ENCODE measurements at places on chromosomes 12 and 14.

DNA sequence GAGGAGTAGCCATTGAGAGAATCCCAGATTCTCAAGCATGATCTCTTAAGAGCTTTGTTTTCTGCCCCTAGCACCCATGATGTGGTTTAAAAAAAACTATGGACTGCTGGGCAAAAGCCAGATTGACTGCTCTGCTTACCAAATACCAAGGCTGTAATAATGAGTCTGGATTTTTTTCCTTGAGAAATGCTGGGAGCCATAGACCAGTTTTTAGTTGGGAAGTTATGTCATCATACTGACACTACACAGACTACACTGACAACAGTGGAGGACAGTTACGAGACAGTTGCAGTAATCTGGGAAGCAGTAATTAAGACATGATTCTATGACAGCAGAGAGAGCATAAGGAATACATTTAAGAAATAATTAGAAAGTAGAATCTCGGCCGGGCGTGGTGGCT, 35.8 kb downstream of the SPATA7 start:
- DNase-seq: no peak

DNA sequence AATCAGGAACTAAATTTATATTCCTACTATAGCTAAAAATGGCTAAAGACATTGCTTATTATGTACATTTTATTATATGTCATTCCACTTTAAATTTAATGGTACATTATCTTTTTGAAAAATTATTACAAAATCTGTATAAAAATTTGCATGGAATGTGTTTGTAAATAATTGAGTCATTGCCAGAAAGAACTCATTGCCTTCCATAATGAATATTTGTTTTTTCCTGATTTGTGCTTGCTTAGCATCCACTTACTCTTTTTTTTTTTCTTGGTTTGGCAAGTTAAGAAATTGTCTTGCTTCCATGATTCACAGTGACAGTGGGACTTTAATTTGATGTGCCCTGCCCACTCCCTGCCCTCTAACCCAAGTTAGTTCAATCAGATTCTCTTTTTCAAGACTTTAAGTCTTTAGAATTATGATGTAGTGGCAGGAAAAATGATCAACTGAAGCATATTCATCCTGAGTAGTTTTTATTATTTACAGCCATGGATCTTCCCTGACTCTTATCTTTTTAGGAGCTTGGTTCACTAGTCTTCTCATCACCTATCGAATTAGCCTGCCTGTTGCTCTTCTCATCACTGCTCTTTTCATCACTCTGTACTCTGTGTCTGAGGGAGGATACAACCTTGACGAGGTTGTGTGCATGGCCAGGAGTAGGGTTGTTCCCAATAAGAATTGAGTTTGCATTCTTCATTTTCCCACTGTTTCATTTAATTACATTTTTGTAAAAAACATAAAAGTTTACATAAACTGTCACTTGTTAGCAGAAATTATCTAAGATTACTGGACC, 442.0 kb downstream of the BTG1 start:
- no peak for DNase-seq

GRCh38 chr12:66168410-66168809, 1.4 kb downstream of the TMBIM4 start:
- DNase-seq: no peak

- no peak for DNase-seq
Observed at GRCh38 chr14:92495027-92495426, 18.6 kb upstream of the RIN3 start.

- DNase-seq: no peak
Observed at GRCh38 chr12:130952171-130952954, 1.3 kb upstream of the ADGRD1 start.

DNA sequence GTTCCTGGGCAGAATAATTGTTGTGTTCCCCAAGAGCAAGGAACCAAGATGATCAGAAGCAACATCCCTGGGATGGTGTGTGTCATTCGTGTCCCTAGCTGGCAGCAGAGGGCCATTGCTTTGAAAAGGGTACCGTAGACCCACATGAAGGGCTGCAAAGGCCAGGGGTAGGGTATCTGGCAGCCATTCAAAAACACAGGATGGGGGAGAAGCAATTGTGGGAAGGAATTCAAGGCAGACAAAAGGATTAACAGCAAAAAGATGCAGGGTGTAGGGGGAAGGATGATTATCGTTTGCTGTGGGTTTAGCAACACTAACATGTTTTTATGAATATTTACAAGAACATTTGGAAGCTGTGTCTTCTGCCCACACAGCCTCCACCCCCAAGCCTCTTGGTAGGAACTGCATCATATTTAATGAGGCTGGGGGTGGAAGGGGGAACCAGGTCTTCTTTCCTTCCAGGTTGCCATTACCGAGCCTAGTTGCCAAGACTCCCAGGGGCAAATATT, 169.0 kb upstream of the G2E3 start:
- DNase-seq: no peak

GRCh38 chr14:30385925-30386324, 173.0 kb upstream of the G2E3 start:
- no peak for DNase-seq

- DNase-seq: no peak
Observed at GRCh38 chr12:8950221-8950527, 729 bp upstream of the M6PR start.

DNA sequence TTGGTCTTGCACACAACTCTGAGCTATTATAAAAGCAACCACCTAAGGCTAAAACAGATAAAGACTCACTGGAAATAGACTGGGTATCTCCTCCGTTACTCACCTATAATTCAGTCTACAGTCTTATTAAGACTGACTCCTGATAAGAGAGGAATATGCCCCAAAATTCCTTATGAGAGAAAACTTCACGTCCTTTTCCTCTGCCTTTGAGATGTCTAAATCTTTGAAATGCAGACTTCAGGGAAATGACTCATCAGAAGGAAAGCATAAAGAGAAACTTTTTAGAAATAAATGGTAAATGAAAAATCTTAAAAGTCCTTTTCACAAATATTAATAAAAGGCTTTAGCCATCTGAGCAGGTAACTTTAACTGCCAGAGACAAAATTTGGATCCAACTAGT, 187.5 kb upstream of the RTL1 start:
- no peak for DNase-seq

DNA sequence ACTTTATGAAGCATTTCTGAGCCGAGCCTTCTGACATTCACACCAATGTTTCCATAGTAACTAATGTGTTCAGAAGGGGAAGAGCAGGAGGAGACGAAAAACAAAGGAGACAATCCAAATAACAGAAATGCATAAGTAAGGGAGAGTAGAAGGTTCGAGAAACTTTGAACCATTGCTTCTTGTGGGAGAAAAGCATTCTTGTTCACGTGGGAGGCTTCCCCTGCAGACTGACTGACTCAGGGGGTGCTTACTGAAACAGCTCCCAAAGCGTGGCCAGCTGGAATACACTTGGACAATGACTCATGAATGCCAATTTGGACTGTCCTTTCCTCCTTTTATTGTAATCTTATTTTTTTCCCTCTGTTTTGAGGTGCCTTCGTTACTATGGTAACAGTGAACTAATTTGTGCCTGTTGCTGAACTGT, 73.9 kb downstream of the NEDD1 start:
- DNase-seq: no peak

Data from epithelial cell of prostate (primary cell).